ENCODE measurements at places on chromosomes 5 and 9. TPM values are rescaled to one million over a fixed set of nuclear protein-coding genes. Genes with fewer than 3 reads are reported as not detected.

GRCh38 chr9:109383356-109383755 lies 62.5 kb upstream of the EPB41L4B start:
- DNase-seq: no peak

- no peak for DNase-seq
These were observed 83.7 kb downstream of the PDE8B start for GRCh38 chr5:77294185-77294584.

DNA sequence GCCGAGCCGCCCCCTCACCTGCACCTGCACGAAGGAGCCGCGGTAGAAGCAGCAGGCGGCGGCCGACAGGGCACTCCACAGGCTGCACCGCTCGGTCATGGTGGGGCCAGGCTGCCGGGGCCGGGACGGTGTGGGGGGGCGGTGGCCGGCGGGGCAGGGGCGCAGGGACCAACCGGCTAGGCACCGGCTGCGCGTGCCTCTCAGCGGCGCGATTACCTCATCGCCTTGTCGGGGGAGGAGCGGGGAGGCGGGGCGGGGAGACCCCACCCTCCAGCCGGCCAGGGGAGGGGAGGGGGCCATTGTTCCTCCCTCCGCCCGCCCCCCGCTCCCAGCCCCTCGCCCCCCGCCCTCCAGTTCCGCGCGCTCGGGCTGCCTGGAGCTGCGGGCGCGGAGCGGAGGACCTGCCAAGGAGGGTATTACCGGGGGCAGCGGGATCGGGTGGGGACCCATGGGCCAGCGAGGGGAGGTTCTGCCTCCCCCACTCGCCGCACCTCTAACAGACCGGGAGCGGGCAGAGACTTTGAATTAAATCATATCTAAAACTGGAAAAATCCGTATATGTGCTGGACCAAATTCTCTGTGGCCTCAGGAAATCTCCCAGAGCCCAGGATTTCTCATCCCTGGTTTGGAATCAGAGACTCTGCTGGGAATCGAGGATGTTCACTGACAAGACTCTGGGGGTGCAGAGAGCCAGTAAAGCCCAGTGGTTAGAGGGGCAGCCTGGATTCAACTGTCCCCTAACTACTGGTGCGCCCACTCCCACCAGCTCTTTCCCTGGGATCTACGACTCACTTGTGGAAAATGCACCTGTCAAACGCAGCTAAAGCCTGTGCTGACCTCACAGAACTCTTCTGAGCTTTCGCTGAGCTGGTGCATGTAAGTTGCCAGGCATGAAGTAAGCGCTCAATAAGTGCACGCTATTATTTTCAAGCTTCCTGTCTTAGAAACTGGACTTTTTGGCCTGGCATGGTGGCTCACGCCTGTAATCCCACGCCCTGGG lies 20.3 kb upstream of the TOR2A start:
- DNase-seq: no peak

GRCh38 chr5:100803397-100803796 lies 99.7 kb downstream of the ST8SIA4 start:
- no peak for DNase-seq

DNA sequence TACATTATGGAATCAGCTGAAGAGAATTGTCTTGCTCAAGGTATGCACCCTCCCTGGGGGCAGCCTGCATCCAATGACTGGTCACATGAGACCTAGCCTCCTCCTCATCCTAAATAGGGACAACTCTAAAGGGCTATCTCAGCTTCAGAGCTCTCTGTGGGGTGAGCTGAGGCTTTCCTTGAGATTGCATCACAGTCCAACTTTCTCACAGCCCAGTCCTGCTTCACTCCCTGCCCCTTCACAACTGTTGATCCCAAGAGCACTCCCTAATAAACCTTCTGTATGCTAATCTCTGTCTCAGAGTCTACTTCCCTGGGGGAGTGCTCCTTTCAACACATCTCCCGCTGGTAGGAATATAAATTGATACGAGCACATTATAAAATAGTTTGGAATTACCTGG lies 44.1 kb upstream of the ERBIN start:
- DNase-seq: no peak

DNA sequence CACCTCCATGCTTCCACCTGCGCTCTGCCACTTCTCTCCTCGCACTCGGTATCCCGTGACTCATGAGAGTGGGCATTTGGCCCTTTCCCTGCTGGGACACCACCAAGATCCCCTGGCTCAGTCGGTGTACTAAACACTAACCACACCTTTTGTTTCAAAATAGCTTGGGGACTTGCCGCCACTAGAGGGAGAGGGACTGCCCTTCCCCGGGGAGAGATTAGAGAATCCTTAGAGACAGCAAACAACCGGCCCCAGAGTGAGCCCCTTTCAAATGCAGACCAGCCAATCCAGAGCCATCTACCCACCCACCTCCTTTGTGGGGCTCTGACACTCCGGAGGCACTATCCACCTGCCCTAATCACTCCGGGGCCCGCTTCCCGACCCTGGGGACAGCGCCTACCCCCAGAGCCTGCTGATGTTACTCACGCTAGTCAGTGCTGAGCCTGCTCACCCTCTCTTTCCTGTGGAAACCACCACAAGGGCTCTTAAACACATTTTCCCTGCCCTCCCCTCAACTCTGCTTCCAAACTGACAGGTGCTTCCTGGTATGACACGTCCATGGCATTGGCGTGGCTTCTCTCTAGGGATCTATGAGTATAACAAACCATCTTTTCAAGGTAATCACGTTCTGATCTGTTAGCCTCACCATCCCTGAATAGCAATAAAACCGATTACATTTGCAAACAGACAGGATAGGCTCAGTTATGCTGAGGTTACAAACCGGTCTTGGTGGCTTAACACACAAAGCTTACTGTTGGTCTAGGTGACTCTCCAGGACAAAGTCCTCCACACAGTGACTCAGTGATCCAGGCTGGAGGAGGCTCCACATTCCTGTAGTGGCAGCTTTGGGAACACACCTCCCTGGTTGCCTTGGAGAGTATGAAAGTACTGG lies 180.1 kb upstream of the MVB12B start:
- DNase-seq: peak; percentile 9

DNA sequence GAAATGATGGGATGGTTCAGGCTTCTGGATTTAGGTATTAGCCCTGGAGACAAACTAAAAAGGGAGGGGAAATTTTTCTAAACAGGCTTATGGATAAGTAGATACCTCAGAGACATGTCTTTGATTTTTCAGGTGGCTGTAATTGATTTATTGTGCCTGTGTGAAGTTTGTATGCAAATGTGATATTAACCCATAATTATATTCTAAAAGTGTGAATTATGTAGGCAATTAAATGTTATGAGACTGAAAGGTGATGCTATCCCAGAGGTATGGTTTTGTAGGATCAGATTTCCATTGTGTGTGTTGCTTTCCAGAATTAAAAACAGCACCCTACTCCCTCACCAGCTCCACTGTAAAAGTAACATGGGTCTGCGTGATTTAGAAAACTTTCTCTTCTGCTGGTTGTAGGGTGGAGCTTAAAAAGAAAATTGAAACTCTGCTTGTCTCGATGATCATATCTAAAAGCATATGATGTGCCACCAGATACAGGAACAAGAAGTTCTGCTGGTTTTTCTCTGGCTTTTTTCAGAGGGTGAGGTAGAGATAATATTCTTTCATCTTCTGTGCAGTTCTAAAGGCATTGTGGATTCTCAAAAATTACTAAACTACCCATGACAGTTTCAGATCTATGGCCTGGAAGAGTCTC lies 71.8 kb upstream of the TAF11L2 start:
- no peak for DNase-seq

DNA sequence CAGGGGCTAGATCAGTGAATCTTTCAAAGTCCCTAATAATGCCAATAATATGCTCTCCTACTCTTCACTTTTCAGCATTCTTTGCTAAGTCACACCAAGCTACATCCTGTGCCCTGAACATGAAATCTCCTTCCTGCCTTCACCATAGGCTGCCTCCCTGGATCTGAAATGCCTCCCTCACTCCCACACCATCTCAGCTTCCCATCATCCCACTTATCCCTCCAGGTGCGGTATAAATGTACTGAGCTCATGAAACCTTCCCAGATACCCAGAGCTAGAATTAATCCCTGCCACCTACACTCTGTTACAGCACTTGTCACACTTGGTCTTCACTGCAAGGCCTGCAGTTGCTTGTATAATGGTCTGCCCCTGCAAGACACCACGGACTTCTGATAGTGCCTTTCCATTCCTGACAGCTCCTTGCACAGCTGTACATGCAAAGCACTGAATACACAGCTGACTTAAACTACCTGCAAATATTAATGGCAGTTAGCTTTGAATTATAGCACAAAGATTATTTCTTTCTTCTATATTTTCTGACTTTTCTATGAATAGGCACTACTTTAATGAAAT lies 250.4 kb downstream of the EBF1 start:
- DNase-seq: no peak

Gene MGAT4B
- total RNA-seq: 139 TPM

Gene BHMT2
- total RNA-seq: not detected

Gene GDF9
- not detected for total RNA-seq

Gene GPSM1
- total RNA-seq: 24.5 TPM

Data from activated T-helper 2 cell treated with anti-CD3 and anti-CD28 coated beads, Interferon-gamma antibody, Interleukin-2, Interleukin-4, amounts not matched to agents 10 μg/mL and 5 μg/mL and 100 μg/mL, durations not matched to agents 14 hours and 24 hours and 36 hours (primary cell).